ENCODE measurements at places on chromosomes 2 and 18.

- H3K27me3 ChIP-seq = no peaks in the 10 kb centered on the region
- peak within 1 kb of the TSS; percentile 94 for H3K4me3 ChIP-seq
- DNase-seq = peak; percentile 98
- peak within 1 kb of the TSS; percentile 95 for H3K27ac ChIP-seq
- H3K36me3 ChIP-seq = no peaks in the 10 kb centered on the region
Observed at GRCh38 chr2:158968396-158969161, at the start of gene TANC1. TSS of gene TANC1 (plus strand) at chr2:158968640. CDS start at chr2:159065911, 97,271 bp downstream.

- no peak for DNase-seq
- H3K27me3 ChIP-seq = no peaks in the 10 kb centered on the region
- H3K27ac ChIP-seq = no peak overlapping the region
- no peak overlapping the region for H3K4me3 ChIP-seq
- H3K4me1 ChIP-seq = no peaks in the 10 kb centered on the region
Observed at GRCh38 chr2:64760128-64760527, 106.4 kb upstream of the SERTAD2 start.

DNA sequence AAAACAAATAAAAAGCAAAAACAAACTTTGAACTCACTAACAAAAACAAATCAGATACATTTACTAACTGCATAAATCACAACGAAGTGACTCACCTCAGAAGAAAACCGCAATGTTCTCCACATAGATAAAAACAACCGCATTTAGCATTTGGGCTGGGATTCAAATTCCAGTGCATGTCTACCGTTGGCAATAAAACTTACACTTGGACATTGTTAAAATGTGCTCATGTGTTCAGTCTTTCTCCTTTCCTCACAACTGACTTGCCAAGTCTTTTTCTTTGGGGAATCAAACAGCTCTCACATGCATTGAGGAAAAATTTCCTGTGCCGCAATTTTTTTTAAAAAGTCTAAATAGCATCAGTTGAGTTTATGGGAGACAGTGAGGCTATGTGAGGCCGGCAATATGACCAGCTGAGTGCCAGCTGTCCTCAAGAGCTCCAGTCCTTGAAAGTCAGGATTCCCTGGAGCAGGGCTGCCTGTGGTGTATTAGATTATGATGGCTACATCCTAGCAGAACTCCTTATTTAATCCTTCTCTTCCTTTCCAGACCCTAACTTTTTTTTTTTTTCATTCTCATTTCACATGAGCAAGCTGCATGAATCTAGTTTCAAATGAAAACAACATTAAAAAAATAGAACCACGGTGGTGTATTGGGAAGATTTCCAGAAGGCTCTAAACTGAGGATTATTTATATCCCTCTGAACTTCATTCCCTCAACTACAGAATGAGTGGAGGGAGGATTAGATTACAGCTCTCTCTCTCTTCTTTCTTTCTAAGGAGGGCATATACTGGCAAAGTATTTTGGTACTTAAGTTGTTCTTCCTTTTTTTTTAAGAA is 70.2 kb upstream of the MEIS1 start:
- no peak for DNase-seq
- no peak overlapping the region for H3K27ac ChIP-seq
- H3K27me3 ChIP-seq = no peaks in the 10 kb centered on the region
- no peaks in the 10 kb centered on the region for H3K36me3 ChIP-seq
- H3K4me3 ChIP-seq = no peak overlapping the region

DNA sequence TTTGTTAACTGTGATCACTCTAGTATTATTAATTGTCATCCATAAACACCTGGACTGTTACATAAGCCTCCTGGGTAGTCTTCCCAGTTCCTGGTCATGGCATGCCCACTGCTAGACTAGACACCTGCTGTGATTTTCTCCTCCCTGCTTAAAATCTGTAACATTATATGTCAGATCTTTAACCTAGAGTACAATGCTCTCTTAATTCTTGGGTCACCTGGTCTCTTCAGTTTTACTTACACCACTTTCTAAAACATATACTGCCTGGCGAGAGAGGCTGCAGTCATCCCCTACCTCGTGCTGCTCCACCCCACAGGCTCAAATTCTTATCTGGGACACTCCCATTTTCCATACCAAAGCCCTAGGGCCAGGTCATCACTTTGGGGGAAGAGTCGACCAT is 161.3 kb downstream of the CDH2 start:
- no peaks in the 10 kb centered on the region for H3K27me3 ChIP-seq
- peaks cover 4% of the 10 kb centered on the region for H3K36me3 ChIP-seq
- peaks cover 40% of the 10 kb centered on the region for H3K4me1 ChIP-seq
- no peak for DNase-seq

GRCh38 chr2:42903821-42904575 is 111.6 kb upstream of the HAAO start:
- no peak overlapping the region for H3K4me3 ChIP-seq
- no peaks in the 10 kb centered on the region for H3K36me3 ChIP-seq
- no peak for DNase-seq
- peaks cover 56% of the 10 kb centered on the region for H3K4me1 ChIP-seq

- H3K4me3 ChIP-seq = no peak overlapping the region
- peaks cover 14% of the 10 kb centered on the region for H3K4me1 ChIP-seq
- no peak for DNase-seq
- H3K27me3 ChIP-seq = no peaks in the 10 kb centered on the region
- H3K36me3 ChIP-seq = peaks cover 7% of the 10 kb centered on the region
- H3K27ac ChIP-seq = no peak overlapping the region
Observed at GRCh38 chr2:232013701-232014353, 52.3 kb downstream of the DIS3L2 start.

DNA sequence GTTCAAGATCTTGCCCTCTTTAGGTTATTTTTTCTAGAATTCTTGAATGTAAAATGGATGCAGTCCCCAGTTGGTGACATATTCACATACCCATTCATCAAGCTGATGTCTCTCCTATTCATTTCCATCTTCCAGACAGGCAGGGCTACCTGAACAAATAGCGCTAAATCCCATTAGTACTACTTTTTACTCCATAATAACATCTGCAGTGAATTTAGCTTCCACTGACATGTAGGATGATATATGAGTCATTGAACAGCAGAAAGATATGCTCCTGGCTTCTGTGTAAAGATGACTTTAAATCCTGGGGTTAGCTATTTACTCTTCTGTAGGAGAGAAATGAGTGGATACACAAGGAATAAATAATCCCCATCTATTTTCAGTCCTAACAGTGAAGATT is 194.7 kb downstream of the RND3 start:
- DNase-seq = no peak
- H3K27me3 ChIP-seq = no peaks in the 10 kb centered on the region
- no peak overlapping the region for H3K27ac ChIP-seq
- no peak overlapping the region for H3K4me3 ChIP-seq
- H3K4me1 ChIP-seq = no peaks in the 10 kb centered on the region
